Left kidney (tissue), 8 donors: ENCODE measurements at places on chromosomes 4 and X. TPM values are rescaled to one million over a fixed set of nuclear protein-coding genes. Genes with fewer than 3 reads are reported as not detected.

UGT8 gene
- 60.2 TPM for polyA plus RNA-seq

CYLC1 gene
- polyA plus RNA-seq = not detected

C4orf46 gene
- 25.9 TPM for polyA plus RNA-seq

P2RY4 gene
- 0.48 TPM for polyA plus RNA-seq

NPY1R gene
- 28.3 TPM for polyA plus RNA-seq

POU3F4 gene
- 7.8 TPM for polyA plus RNA-seq

EFHC2 gene
- polyA plus RNA-seq = 9.0 TPM

XAGE1A gene
- polyA plus RNA-seq = not detected

GRCh38 chr4:1458581-1458980, 52.3 kb upstream of the NKX1-1 start:
- DNase-seq = no peak

- peak; percentile 19 for DNase-seq
Observed at GRCh38 chr4:182384631-182385091, 141.5 kb downstream of the TENM3 start.

DNA sequence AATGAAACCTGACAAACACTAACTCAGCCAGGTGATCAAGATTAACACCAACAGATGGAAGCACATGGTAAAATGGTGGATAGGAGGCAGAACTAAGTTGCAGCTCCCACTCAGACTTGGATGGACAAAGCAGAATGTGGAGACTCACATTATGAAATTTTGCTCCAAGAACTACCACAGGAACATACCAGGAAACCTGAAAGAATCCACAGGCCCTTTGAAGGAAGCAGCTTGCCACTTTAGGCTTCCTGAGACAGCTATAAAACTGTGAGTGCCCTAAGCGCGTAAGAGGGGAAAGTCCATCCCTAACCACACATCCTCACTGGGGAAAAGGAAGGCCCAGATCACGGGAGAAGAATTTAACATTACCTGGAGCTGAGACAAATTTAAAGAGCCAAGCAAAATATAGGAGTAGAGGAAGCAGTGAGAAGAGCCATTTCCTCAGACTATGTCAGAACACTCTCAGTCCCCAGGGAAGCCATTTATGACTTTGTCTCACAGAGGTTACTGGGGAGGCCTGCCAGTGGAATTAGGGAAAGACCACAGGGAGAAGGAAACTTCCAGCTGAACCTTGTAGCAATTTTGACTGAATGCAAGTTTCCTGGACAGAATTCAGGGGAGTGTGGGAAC, 224.5 kb downstream of the TEX13C start:
- DNase-seq = no peak

- DNase-seq = no peak
Observed at GRCh38 chrX:98646351-98646750, 1762.6 kb downstream of the RPA4 start.

DNA sequence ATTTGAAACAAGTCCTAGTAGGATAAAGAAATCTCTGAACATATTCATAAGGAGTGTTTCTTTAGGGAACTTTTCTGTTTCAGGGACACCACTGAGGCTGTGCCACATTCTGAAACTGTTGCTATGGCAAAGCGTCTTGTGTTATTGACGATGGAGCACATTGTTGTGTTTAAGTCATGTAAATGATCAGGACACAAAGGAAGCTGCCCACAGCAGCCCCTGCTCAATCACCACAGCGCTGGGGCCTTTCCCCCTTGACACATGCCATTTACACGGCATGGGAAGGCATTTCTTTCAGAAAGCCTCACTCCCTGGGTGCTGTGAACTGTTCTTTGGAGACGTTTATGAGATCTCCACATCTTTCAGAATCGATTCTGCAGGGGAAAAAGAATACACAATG, 39.8 kb upstream of the MID1 start:
- no peak for DNase-seq

- no peak for DNase-seq
Observed at GRCh38 chr4:87188932-87189331, 31.5 kb downstream of the KLHL8 start.

- DNase-seq = no peak
Observed at GRCh38 chr4:121885115-121885514, 14.8 kb upstream of the BBS7 start.

DNA sequence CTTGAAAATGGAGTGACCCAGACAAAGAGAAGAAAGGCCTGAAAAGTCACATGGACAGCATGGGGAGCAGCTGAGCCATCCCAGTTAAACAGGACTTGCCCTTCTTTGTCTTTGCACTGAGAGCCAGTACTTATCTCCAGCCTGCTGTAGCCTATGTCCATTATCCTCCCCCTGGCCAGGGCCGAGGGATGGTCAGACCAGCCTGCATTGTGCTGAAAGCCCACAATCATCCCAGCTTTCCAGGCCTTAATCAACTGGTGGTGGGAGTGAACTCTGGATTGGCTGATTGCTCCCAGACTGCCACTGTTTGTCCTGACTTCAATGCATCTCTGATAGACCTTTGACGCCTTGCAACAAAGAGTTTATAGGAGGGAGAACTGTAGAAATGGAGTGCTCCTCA, 453.1 kb downstream of the EPHA5 start:
- DNase-seq = no peak

DNA sequence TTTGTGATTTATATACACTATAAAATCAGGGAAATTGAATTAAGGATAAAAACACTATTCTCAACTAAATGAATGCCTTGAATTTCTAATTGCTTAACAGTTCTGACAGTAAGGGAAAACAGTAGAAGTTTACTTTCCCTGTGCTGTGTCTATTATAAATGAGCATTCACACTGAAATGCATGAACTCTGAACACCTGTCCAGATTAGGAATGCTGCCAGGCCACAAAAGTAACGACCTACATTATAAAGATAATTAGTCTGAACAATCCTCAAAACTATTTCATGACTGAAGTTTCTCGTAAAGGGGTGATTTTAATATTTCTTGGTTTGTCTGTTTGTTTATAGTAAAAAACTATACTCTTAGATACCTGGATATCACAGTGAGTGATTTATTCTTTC, 2.0 kb downstream of the NDST3 start:
- DNase-seq = no peak

DNA sequence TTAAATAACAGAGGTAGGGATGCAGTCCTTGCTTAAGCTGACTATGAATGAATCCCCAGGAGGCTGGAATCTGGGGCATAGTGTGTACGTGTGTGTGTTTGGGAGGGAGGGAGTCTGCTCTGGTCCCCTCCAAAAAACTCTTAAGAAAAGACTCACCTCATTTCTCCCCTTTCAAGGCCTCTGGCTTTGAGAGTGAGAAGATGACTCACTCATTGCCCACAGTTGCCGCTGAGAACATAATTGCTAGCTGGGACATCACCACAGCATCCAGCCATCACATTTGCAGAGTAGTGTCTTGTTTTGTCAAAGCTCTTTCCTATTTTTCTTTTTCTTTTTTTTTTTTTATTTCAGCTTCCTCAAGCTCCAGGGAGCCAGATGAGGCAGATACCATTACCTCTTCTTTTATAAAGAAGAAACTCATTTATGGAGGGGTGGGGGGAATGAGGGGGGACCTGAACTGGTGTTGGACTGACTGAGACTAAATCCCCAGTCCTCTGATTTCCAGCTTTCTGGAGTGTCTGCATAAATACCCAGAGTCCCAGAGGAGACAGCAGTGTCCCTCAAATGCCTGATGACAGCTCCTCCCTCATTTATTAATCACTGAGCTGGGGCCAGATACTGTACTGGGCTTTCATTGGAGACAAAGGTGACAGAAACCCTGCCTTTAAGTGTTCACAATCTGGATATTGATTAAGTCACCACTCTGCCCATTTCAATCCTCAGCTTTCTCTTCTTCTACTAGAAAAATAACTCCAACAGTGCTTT, 61.9 kb upstream of the LAS1L start:
- no peak for DNase-seq

GRCh38 chrX:70455366-70456202, 10.9 kb downstream of the DLG3 start:
- no peak for DNase-seq

- no peak for DNase-seq
Observed at GRCh38 chr4:771464-771863, 54.5 kb downstream of the CPLX1 start.
